ENCODE measurements at places on chromosomes 4 and X. TPM values are rescaled to one million over a fixed set of nuclear protein-coding genes. Genes with fewer than 3 reads are reported as not detected.

DNA sequence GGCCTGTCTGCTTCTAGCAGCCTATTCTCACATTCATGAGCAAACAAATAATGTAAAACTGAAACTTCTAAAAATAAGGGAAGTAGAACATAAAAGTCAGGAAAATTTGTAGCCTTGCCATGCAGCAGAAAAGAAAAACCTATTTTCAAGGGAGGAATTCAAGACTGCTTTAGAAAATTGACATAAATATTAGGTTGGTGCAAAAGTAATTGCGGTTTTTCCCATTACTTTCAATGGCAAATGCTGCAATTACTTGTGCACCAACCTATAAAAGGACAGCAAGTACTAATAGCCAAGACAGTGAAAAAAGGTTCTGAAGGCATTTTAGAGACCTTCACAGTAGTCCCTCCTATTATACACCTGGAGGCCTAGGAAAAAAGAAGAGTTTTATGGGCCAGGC lies 457.8 kb downstream of the KLHL4 start:
- no peak for DNase-seq

DNA sequence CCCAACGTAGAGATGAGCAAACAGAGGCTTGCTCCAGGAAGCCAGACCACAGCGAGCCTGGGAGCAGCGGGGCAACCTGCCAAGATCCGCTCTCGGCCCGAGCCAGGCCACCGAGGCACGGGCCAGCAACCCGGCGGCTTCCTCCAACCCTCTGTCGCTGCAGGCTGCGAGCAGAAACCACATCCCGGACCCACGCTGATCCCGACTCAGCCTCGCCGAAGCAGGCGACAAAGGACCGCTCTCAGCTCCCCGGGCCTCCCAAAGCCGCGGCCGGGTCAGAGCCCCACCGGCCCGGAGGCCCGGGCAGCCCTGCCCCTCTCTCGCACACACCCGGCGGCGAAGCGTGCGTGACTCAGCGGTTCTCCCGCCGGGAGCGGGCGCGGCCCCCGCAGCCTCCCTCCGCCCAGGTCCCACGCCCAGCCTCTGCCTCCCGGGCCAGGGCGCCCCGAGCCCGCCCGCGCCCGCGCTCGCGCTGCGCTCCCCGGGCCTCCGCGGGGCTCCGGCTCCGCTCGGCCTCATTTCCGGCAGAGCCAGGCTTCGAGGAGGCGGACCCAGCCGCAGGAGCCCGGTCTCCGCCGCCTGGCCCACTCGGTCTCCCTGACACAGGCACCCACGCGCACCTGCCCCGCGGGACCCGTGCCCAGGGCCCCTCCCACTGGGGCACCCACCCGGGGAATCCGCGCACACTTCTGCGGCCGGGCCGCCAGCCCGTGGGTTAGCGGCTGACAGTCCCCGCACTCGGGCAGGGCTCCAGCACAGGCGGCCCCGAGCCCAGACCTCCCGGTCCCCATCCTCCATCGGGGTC lies 1.7 kb downstream of the PPP2R2C start:
- no peak for DNase-seq

Gene TEX13D
- polyA plus RNA-seq: not detected

Gene ATP5ME
- polyA plus RNA-seq: 180 TPM

Gene BTC
- 5.9 TPM for polyA plus RNA-seq

DNA sequence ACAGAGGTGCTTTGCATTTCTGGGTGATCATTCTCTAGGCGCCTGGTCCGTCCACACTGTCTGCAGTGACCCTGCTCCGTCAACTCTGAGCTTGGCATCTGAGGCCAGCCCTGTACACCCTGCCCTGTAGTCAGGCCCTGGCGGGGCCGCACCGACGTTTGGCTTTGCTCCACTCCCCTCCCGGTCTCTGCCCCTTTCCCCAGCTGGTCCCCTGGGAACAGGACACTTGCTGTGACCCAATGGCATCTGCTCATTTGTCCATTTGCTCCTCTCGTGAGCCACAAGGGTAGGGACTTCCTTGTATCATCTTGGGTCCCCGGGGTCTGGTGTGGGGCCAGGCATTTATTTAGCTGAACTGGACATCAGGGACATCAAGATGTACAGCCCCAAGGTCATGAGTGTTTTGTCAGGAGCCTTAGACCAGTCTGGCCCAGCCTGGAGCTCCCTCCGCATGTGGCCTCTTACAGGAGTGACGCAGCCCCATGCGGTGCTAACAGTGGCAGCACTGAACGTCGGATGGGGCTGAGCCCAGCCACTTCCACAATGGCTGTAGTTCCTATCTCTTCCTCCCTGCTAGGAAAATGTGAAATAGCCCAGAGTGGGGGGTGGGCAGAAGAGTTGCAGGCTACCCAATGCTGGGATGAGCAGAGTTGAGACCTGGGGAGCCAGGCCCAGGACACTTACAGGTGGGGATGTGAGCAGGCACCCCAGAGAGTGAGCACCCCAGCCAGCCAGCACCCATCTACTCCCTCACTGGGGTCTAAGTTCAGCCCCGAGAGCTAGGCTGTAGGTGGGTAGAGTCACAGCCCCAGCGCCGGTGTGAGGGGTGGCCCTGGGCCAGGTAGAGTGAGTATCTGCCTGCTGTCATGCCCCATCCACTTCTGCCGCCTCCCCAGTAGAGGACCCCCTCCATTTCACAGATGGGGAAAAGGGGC lies 2.0 kb upstream of the SH3BP2 start:
- DNase-seq: no peak

DNA sequence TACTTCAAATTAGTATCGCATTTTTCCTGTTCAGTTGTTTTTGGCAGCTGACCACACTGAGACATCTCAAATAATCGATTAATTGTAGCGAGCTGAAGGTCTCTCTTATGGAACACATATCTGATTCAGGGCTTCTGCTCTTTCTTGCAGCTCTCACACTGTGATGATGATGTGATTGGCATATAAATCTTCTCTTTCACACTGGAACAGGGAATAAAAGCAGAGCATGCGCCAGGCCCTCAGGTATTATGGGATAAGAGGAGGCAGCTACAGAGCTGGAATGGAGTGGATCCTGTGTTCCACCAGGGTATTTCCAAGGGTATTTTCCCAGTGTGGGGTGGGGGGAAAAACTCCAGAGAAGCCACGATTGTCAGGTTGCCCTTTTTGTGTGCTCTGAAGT lies 265.4 kb upstream of the CASK start:
- no peak for DNase-seq

Gene MAGEB3
- not detected for polyA plus RNA-seq

- no peak for DNase-seq
Observed at GRCh38 chr4:74047152-74047551, 8.7 kb upstream of the CXCL3 start.

Gene UBA6
- polyA plus RNA-seq: 74.8 TPM

DNA sequence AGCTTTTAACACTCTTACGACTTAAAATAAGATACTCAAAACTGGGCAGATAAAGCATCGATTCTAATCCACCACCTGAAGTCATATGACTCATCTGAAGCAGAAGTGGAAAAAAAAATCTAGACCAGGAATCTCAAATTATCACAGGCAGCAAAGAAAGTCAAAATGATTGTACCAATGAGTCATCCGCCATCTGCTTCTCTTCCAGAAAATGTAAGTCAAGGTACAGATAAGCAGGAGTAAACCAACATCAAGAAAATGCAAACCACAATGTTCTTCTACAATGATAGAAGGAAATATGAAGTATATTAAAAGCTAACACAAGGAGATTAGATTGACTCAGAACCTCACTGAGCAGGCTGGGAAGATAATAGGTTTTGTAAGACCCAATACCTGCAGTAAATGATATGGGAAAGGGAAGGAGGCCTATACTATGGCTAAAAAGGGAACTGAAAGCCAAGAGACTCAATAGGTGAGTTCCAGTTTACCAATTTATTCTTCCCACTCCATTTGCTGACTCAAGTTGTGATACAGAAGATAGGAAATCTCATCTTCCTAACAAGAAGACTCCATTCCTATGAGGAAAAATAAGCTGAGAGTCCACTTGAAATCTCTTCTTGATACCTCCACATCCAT lies 88.4 kb upstream of the TET2 start:
- DNase-seq: no peak

- no peak for DNase-seq
Observed at GRCh38 chrX:94901849-94902248, 1227.8 kb downstream of the FAM133A start.

Gene MAGEB1
- polyA plus RNA-seq: not detected

DNA sequence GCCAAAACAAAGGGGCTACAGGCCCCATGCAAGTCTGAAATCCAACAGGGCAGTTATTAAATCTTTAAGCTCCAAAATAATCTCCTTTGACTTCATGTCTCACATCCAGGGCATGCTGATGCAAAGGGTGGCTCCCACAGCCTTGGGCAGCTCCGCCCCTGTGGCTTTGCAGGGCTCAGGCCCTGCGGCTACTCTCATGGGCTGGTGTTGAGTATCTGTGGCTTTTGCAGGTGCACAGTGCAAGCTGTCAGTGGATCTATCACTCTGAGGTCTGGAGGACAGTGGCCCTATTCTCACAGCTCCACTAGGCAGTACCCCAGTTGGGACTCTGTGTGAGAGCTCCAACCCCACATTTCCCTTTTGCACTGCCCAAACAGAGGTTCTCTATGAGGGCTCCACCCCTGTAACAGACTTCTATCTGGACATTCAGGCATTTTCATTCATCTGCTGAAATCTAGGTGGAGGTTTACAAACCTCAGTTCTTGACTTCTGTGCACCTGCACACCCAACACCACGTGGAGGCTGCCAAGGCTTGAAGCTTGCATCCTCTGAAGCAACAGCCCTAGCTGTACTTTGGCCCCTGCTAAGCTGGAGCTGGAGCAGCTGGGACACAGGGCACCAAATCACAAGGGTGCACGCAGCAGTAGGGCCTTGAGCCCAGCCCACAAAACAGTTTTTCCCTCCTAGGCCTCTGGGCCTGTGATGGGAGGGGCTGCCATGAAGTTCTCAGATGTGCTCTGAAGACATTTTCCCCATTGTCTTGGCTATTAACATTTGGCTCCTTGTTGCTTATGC lies 154.8 kb upstream of the PDE5A start:
- no peak for DNase-seq

GRCh38 chr4:139438141-139438540 lies 15.8 kb upstream of the RAB33B start:
- no peak for DNase-seq

Gene NR3C2
- polyA plus RNA-seq: 17.1 TPM

Gene GATB
- polyA plus RNA-seq: 21.7 TPM

Gene ARX
- 0.10 TPM for polyA plus RNA-seq

DNA sequence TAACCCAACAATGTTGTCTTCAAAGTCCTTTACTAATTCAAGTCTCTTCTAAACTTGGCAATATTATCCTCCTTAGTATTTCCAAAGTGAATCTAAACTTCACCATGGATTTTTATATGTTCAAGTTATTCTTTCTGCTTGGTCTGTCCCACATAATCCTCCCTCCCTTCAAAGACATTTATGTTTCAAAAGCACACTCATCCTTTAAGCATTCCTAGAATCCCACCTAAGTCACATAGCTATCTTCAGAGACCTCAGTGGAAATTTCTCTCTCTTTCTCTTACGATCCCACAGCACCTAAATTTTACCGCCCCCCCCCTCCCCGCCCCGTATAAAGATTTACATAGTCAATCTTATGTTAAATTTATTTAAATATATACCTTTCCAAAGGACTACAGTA lies 314.9 kb upstream of the GRIA3 start:
- DNase-seq: no peak

DNA sequence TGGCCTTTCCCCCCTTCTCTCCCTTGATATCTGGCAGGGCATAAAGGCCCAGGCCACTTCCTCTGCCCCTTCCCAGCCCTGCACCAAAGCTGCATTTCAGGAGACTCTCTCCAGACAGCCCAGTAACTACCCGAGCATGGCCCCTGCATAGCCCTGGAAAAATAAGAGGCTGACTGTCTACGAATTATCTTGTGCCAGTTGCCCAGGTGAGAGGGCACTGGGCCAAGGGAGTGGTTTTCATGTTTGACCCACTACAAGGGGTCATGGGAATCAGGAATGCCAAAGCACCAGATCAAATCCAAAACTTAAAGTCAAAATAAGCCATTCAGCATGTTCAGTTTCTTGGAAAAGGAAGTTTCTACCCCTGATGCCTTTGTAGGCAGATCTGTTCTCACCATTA lies 183.8 kb downstream of the AR start:
- no peak for DNase-seq

GRCh38 chr4:98544141-98544817 lies 114.1 kb downstream of the TSPAN5 start:
- DNase-seq: no peak

- no peak for DNase-seq
Observed at GRCh38 chr4:184653650-184654049, 4.1 kb downstream of the PRIMPOL start.

Gene AWAT2
- polyA plus RNA-seq: not detected

Gene AMOT
- polyA plus RNA-seq: 25.7 TPM

DNA sequence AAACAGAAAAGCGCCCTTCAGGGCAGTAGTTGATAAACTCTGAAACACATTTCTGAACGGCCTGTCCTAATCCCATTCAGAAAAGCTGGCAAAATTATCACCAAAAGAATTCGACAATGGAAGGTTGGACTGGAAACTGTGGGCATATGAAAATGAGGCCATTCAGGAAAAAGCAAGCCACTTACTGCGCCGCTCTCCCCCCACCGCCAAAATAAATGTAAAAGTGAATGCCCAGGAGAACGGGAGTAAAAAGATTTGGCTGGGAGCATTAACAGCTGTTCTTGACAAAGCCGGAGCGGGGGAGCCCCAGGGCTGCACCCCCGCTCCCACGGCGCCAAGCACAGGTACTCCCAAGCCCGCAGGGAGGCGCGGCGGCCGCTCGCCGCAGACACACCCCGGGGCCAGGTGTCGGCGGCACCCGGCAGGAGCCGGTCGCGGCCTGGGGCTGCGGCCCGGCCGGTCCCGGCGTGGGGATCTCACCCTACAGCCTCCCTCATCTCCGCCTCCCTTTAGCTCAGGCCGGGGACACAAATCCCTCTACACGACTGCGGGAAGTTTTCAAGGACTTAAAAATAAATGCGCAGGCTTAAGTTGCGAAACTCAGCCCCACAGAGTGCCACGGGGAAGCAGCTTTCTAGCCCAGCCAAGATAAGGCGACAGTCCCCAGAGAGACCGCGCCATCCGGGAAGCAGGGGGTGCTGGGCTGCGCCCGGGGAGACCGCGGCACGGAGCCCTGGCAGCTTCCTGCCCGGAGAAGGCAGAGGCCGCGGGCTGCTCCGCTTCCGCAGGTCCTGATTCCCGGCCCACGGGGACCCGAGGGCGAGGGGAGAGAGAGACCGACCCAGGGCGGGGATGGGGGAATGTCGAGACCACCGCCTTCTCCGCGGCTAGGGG lies 593 bp downstream of the SH3RF1 start:
- no peak for DNase-seq
